ENCODE measurements at places on chromosomes 16 and 17.

DNA sequence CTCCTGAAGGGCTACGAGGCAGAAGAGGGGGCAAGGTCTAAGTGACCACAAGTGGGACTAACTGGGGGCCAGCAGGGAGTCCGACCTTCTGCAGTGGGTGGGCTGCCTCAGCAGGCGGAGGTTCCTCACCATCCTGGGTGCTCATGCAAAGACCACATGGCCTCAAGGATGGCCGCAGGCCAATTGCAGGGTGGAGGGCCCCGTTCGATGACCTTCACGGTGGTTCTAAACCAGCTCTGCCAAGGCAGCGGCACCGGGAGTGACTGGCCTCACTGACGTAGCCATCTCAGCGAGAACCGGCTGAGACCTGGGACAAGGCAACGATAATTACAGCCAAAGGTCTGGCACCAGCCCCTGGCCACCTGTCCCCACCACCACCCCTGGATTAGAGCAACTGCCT lies 5.7 kb downstream of the SMIM5 start:
- H3K4me1 ChIP-seq = peaks cover 18% of the 10 kb centered on the region
- H3K4me3 ChIP-seq = no peak overlapping the region
- DNase-seq = no peak

DNA sequence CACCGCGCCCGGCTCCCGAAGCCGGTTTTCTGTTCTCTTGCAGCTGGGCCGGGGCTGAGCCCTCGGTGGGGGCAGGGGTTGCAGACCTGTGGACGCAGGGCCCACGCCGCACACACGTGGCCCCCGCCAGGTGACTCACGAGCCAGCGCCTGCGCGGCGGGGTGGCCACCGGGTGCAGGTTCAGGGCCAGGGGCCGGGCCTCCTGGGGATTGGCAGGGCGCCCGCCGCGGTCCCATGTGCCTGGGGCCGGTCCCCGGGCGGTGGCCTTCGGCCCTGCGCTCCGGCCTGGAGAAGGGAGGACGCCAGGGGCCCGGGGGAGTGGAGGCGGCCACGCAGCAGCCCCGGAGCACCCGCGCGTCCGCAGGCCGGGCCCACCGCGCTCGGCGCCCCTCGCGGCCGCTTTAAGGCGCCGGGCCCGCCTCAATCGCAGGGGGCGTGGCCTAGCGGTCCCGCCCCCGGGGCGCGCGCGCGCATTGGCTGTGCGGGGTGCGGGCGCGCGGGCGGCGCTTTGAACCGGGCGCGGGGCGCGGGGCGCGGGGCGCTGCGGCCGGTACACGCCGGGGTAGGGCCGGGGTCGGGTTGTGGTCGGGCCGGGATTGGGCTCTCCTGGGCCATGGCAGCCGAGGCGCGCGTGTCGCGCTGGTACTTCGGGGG lies at the start of gene SLC25A10:
Gene SLC25A10, plus strand, starts transcription at position 471 of the 654 bp plus-strand sequence. Its CDS starts 143 bp downstream, at position 614.
- peaks cover 3% of the 10 kb centered on the region for H3K36me3 ChIP-seq
- peaks cover 13% of the 10 kb centered on the region for H3K27me3 ChIP-seq
- DNase-seq = peak; percentile 84
- H3K4me3 ChIP-seq = peak within 1 kb of the TSS; percentile 85
- peak within 1 kb of the TSS; percentile 69 for H3K27ac ChIP-seq
- no peaks in the 10 kb centered on the region for H3K4me1 ChIP-seq

- H3K4me1 ChIP-seq = no peaks in the 10 kb centered on the region
- no peak overlapping the region for H3K27ac ChIP-seq
- no peak for DNase-seq
- H3K36me3 ChIP-seq = peaks cover 7% of the 10 kb centered on the region
- no peak overlapping the region for H3K4me3 ChIP-seq
Observed at GRCh38 chr16:85544016-85544415, 69.1 kb upstream of the GSE1 start.

DNA sequence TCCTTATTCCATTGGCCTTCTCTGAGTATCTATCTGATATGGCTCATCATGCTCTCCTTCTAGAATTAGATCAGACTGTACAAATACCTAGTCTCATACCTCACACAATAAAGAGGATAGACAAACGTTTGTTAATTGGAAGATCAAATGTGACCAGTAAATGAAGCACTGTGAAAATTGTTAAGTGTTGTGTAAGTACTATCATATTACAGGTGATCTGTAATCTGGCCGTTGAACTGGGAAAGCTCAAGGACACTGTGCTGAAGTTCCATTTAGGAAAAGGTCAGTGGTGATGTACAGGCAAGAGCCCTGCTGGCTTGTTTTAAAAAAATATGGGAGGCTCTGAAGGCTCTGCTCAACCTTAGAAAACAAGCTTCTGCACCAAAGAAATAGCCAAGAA lies 38.5 kb upstream of the CORO6 start:
- no peak overlapping the region for H3K4me3 ChIP-seq
- peaks cover 17% of the 10 kb centered on the region for H3K36me3 ChIP-seq
- H3K27me3 ChIP-seq = no peaks in the 10 kb centered on the region

DNA sequence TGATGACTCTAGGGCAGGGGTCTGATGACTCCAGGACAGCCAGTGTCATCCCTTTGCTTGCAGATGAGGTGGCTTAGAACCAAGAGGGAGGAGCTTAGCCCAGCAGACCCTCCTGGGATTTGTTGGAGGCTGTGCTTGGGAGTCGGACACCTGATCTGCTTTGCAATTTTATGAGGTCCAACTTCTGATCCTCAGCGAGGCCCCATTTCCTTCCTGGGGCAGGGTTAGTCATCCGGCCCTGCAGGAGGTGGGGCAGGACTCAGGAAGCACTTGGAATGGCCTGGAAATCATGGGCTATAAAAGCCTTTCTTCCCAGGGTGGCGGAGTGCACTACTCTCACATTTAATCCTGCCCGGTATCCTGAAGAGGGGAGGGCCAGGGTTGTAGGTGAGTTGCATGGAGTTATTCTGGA lies 168.5 kb downstream of the MSI2 start:
- no peak overlapping the region for H3K27ac ChIP-seq
- no peaks in the 10 kb centered on the region for H3K36me3 ChIP-seq
- DNase-seq = no peak
- no peaks in the 10 kb centered on the region for H3K4me1 ChIP-seq
- H3K4me3 ChIP-seq = no peak overlapping the region

GRCh38 chr17:73895157-73895556 lies 250.9 kb upstream of the SDK2 start:
- no peak overlapping the region for H3K4me3 ChIP-seq
- peaks cover 20% of the 10 kb centered on the region for H3K27me3 ChIP-seq
- no peaks in the 10 kb centered on the region for H3K36me3 ChIP-seq
- DNase-seq = no peak
- H3K4me1 ChIP-seq = no peaks in the 10 kb centered on the region

DNA sequence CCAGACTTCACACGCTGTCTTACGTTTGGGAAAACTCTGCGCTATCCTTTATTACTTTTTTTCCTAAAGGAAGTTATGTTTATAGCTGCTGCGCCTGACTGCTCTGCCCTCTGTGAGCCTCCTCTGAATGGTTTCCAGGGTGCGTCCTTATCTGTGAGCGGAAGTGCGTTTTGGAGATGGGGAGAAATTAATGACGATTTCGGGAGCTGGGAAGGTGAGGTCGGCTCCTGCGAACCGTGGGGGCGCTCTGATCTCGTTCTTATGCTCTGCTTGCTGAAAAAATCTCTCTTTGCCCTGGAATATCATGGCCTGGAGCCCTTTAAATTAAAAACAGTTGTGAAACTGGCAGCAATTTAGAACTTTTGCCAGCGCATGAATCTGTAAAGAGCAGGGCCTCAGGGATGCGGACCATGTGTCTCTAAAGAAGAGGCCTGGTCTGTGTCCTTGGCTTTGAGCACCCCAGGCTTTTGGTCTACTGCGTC lies 135.7 kb upstream of the ZFHX3 start:
- peak; percentile 75 for DNase-seq
- H3K27me3 ChIP-seq = no peaks in the 10 kb centered on the region

- no peaks in the 10 kb centered on the region for H3K36me3 ChIP-seq
- no peak for DNase-seq
- no peak overlapping the region for H3K4me3 ChIP-seq
- no peak overlapping the region for H3K27ac ChIP-seq
- no peaks in the 10 kb centered on the region for H3K27me3 ChIP-seq
Observed at GRCh38 chr17:74964988-74965622, 7.5 kb downstream of the HID1 start.

DNA sequence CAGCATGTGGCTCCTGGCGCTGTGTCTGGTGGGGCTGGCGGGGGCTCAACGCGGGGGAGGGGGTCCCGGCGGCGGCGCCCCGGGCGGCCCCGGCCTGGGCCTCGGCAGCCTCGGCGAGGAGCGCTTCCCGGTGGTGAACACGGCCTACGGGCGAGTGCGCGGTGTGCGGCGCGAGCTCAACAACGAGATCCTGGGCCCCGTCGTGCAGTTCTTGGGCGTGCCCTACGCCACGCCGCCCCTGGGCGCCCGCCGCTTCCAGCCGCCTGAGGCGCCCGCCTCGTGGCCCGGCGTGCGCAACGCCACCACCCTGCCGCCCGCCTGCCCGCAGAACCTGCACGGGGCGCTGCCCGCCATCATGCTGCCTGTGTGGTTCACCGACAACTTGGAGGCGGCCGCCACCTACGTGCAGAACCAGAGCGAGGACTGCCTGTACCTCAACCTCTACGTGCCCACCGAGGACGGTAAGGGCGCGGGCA lies 645 bp downstream of the NLGN2 start:
- no peak for DNase-seq
- H3K36me3 ChIP-seq = no peaks in the 10 kb centered on the region
- peaks cover 27% of the 10 kb centered on the region for H3K4me1 ChIP-seq
- H3K27me3 ChIP-seq = no peaks in the 10 kb centered on the region

DNA sequence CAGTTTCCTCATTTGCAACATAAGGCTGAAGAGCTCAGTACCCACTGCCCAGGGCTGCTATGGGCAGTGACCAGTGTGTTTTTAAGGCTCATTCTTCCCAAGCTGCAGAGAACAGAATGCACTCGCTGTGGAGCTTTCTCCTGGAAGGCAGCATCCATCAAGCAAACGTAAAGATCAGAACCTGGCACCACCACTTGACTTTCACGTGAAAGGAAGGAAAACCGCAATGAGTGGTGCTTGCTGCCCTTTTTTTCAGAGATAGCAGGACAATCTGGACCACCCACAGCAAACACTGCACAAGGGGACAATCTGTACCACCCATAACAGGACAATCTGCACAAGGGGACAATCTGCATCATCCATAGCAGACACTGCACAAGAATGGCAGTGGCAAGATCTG lies 11.2 kb downstream of the CSNK1D start:
- H3K27ac ChIP-seq = peak overlapping the region; percentile 35
- H3K27me3 ChIP-seq = no peaks in the 10 kb centered on the region
- no peak for DNase-seq
- peaks cover 47% of the 10 kb centered on the region for H3K36me3 ChIP-seq
- peaks cover 17% of the 10 kb centered on the region for H3K4me1 ChIP-seq

DNA sequence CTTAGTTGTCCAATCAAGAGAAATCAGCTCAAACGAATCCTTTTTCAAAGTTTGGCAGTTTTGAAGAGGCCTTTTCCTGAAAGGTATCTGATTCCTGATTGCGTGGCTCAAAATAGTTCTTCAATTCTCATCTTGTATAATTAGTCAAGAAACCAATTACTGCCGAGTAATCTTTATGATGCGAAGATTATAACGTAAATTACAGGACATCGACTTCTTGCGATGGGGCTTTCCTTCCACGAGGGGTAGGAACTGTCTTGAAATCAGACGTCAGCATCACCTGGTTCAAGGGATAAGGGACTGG lies 644 bp upstream of the ARL2BP start:
- DNase-seq = no peak
- peaks cover 6% of the 10 kb centered on the region for H3K36me3 ChIP-seq
- H3K27ac ChIP-seq = peak overlapping the region; percentile 96
- no peaks in the 10 kb centered on the region for H3K27me3 ChIP-seq
- peak overlapping the region; percentile 90 for H3K4me3 ChIP-seq
- H3K4me1 ChIP-seq = peaks cover 14% of the 10 kb centered on the region

DNA sequence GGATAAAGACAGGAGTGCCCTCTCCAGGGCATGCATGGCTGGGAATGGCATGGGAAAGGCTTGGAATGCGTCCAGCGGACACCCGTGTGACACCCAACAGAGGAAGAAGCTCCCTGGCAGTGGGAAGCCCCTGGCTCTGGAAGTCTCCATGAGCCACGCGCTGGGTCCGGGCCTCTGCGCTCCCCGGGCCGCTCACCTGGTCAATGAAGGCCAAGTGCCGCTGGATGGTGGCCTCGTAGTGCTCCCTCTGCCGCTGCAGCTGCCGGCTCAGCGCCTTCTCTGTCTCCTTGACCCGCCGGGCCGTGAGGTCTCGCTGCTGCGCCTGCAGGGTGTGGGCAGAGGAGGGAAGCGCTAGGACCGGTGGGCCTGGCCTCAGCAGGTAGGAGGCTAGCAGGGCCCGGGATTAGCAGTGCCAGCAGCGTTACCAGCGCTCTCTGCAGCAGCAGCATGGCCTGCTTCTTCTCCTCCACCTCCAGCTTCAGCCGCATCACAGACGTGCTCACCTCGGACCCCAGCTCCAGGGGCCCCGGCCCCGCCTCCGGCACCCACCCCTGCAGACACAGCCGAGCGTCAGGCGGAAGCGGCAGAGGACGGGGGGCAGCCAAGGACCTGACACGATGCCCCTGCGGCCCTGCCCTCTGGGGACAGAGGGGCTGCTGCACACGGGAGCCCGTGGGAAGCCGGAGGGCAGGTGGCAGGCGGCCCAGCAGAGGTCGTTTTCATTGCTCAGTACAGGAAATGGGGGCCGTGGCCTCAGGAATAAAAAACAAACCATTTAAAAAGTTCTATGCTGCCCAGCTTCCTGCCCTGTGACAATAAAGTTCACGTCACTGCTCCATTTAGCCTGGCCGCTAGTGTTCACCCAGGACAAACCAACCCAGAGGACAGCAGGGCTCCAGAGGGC lies 26.0 kb downstream of the CEP131 start:
- DNase-seq = no peak
- no peaks in the 10 kb centered on the region for H3K4me1 ChIP-seq
- no peak overlapping the region for H3K27ac ChIP-seq
- H3K4me3 ChIP-seq = no peak overlapping the region
- H3K27me3 ChIP-seq = no peaks in the 10 kb centered on the region

DNA sequence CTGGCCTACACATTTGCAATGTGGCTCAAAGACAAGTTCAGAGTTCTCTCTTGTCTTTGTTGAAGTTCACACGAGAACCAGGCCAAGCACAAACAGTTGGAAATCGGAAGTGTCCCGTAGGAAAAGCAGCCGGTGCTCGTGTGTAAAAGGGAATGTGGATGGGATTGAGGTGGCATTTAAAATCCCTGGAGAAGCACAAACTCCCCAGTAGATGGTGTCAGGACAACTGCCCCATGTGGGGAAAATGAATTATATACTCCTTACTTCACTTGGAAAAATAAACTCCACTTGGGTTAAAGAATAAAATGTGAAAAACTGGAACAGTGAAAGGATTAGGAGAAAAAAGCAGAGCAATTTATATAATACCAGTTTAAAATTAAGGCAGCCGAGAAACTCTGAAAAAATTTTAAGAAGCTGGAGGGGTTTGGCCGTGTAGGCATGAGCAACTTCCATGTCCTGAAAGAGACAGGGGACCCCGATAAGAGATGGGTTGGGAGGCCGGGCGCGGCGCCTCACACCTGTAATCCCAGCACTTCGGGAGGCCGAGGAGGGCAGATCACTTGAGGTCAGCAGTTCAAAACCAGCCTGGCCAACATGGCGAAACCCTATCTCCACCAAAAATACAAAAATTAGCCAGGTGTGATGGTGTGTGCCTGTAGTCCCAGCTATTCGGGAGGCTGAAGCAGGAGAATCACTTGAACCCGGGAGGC lies 28.1 kb downstream of the CBFA2T3 start:
- H3K4me1 ChIP-seq = no peaks in the 10 kb centered on the region
- no peak for DNase-seq
- no peaks in the 10 kb centered on the region for H3K36me3 ChIP-seq
- no peak overlapping the region for H3K4me3 ChIP-seq
- H3K27me3 ChIP-seq = no peaks in the 10 kb centered on the region

- no peak for DNase-seq
- H3K27ac ChIP-seq = no peak overlapping the region
- peaks cover 80% of the 10 kb centered on the region for H3K27me3 ChIP-seq
Observed at GRCh38 chr17:58758890-58759289, 3.2 kb downstream of the PPM1E start.
